ENCODE measurements at places on chromosomes 2 and 18.
A peak's percentile ranks its signal among the peaks of the same experiment; 100 is the strongest.

GRCh38 chr18:33010149-33010548 is 237.3 kb upstream of the KLHL14 start:
- peak; percentile 9 for DNase-seq

DNA sequence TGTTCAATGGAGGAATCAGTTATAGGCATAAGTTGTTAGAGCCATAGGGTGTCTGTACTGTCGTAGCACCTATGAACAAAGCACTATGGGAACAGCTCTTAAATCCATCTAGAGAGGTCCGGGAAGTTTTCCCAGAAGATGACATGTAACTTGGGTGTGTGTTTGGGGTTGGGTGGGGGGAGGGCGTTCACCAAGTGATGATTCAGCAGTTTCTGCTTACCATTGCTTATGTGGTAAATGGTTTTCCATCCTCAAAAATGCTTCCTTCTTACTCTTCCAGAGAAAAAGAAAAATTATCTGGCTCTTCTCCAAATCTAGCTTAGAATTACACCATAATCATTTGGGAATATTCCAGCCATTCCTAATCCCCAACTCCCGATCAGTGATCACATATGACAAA is 361.1 kb upstream of the ZNF521 start:
- no peak for DNase-seq

GRCh38 chr2:43444989-43445645 is 150.7 kb downstream of the THADA start:
- DNase-seq, result no peak

- no peak for DNase-seq
These were observed 334.6 kb upstream of the SLC14A2 start for GRCh38 chr18:45280481-45281276.

DNA sequence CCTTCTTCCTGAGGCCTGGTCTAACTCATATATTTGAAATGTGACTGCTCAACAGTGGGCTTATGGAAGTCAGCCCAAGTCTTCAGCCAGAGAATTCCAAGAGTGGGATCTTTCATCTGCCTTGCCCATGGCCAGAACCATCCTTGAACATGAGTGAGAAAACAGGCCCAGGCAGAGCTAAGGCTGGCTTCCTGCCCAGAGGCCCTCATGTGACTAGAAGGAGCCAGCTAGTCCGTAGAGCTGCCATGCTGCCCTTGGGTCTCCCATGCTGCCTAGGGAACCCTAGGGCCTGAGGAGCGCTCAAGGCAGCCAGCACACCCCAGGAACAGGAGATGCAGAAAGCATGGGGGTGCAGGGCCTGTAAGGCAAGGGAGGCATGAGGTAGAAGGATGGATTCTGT is 203.6 kb downstream of the FHOD3 start:
- no peak for DNase-seq

DNA sequence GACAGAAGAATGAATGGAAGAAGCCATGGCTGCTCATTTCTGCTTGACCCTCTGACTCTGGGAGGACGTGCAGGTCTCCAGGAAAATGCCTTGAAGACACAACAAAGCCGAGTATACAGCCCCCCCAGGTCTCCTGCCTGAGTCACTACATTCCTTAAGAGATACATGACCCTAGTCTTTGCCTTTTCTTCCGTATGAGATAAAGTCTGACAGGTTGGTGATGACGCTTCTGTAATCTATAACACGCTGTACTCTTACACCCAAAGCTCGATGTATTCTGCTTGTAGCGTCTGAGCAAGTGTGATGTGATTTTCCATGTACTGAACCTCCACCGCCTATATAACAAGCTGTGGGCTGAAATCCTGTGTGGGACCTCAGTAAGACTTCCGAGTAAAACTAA is 77.3 kb downstream of the KCTD1 start:
- DNase-seq, result no peak

- DNase-seq, result no peak
These were observed 744.5 kb upstream of the LINC00305 start for GRCh38 chr18:64893349-64893748.

- DNase-seq, result no peak
These were observed 278.7 kb downstream of the BCL2 start for GRCh38 chr18:63040788-63041410.

- DNase-seq, result no peak
These were observed 36.8 kb downstream of the LAMA3 start for GRCh38 chr18:23725827-23726661.

DNA sequence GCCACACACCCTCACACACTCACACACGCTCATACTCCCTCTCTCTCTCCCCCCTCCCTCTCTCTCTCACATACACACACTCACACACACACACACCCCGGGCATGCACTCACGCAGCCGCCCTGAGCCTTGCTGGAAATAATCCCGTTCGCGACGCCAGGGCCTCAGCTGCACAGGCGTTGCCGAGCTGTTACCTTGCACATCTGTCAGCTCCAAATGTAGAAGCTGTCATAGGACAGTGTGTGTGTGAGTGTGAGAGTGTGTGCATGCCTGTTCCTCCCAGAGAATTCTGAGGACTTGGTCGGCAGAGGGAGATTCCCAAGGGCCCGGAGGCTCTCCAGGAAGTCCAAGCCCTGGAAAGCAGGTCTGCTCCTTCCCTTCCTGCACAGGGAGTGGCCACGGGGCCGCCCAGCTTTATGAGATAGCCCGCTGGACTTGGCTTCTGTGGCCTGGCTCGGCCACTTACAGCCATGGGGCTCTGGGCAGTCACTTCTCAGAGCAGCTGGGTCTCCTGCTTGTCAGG is 8.6 kb downstream of the SPR start:
- DNase-seq, result no peak

DNA sequence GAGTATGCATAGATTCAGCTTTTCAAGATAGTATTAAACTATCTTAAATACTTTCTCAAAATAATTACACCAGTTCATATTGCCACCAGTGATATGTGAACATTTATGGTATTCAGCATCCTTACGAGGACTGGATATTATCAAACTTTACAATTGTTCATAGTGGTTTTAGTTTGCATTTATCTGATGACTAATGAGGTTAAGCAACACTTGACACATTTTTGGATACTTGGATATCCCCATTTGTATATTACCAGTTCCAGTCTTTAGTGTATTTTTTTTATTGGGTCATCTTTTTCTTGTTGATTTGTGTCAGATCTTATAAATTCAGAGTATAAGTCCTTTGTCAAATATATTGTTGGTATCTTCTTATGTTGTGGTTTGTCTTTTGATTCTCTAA is 128.4 kb downstream of the ASXL3 start:
- no peak for DNase-seq

DNA sequence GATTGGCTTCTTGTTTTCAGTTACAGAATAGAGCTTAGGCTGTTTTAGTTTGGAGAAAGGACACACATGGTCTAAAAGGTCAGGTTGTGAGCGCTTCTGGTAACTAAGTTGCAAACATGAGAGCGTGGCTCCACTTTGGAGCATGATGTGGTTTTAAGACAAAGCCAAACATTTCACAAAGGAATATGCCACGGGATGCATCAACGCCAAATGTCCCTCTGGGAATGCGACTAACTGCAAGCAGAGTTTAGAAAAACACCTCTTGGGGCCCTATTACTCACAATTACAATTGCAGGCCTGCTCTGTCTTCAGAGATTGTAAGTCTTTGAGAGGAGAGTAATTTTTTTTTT is 25.4 kb downstream of the MYO7B start:
- no peak for DNase-seq

DNA sequence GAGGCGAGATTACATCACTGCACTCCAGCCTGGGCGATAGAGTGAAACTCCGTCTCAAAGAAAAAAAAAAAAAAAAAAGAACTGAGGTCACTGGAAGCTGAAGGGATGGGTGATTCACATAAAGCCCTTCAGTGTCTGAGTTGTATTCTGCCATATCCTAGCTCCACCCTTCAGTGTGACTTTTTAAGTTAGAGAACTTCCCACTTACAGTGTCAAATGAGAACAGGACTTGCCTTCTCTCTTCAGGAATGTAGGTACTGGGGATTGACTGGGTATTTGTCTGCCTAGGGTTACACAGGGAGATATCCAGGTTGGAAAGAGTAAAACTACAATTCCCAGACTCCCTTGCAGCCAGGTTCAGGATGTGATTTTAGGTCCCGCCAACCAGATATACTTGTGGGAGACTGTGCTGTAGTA is 37.9 kb downstream of the EHD3 start:
- DNase-seq, result no peak

GRCh38 chr18:55497825-55498403 is 90.1 kb downstream of the TCF4 start:
- DNase-seq, result no peak

DNA sequence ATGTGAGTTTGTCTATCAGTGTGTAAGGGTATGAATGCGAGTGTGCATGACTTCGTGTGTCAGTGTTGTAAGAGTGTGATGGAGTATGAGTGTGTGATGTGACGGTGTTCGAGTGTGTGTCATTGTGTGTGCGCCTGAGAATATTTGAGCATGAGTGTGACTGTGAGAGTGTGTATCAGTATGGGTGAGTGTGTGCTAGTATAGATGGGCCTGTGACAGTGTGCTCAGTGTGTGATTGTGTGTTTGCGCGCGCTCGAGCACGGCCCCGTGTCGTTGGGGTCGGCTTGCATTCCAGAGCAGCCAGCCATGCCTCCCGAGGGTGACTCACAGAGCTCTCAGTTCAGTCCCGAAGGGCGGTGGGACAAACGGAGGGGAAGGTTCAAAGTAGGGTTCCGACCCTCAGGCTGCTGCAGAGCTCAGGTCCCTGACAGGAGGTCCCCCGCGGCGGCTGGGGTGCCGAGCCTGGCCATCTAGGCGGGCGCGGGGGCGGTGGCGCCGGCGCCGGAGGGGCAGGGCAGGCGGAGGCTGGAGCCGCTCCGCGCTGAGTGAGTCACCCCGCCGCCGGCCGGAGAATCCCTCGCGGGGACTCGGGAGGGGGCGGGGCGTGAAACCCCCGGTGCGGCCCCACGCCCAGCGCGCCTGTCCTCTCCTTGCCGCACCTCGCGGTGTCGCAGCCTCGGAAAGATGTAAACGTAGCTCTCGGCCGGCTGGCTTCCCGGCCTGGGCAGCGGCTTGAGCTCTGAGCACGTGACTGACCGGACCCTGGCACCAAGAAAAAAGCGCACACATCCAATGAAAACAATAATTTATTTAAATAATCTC is 3.8 kb downstream of the DLX2 start:
- peak; percentile 77 for DNase-seq

GRCh38 chr2:26838121-26838906 is 9.6 kb upstream of the DPYSL5 start:
- no peak for DNase-seq

DNA sequence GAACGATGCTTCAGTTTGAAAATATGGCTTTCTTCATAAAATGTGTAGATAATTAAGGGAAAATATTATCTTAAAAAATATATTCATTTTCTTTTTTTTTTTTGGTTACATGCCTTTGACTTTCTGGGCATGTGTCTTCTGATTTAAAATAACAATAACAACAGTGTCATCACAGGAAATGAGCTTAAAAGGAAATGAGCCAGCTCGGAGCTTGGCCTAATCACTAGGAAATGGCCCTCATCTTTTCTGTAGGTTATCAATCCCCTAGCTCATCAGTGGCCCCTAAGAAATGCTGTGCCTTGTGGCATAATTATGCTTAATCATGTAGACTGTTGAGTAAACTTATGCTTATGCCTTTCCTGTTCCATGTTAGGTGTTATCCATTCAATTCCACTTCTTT is 141.8 kb upstream of the FHL2 start:
- no peak for DNase-seq

- no peak for DNase-seq
These were observed 410.8 kb upstream of the LYPD1 start for GRCh38 chr2:133080822-133081221.

DNA sequence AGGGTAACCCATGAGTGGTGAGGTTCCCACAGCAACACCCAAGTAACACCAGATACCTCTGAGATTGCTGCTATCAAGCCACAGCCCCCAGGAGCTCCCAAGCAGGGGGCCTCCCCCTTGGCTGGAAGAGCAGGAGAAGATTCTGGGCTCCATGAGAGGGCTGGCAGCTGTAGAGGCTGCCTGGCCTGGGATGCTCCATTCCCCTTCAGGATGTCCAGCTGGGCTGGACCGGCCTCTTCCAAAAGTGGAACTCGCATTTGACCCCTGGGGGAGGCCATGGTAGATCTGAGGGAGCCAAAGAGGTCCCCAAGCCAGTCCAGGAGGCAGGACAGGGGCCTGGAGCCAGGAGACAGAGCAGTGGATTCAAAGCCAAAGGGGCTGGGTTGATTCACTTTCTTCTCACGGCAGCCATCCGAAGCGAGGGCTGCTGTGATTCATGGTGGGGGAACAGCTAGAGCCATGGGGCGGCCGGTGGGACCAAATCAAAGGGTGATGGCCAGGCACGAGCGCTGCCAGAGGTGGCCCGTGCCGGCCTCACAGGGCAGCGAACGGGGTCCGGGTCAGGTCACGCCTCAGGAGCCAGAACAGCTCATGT is 95.3 kb upstream of the ID2 start:
- DNase-seq, result no peak

DNA sequence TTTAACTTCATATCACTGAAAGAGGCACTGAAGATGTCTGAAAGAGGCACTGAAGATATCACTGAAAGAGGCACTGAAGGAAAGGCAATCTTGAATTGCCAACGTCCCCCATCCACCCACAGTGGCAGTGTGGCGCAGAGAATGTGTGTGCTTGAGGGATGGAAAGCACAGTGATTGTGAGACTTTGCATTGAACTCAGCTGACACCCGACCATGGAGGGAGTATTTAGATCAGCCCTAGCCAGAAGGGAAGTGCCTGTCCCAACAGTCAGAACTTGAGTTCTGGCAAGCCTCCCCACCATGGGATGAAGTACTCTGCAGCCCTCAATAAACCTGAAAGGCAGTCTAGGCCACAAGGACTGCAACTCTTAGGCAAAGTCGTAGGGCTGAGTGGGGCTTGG is 33.8 kb downstream of the MAP4K3 start:
- DNase-seq, result no peak

GRCh38 chr2:82641598-82642180 is 1817.4 kb downstream of the SUCLG1 start:
- no peak for DNase-seq

- no peak for DNase-seq
These were observed 1208.8 kb upstream of the LRRTM1 start for GRCh38 chr2:81513328-81513727.

DNA sequence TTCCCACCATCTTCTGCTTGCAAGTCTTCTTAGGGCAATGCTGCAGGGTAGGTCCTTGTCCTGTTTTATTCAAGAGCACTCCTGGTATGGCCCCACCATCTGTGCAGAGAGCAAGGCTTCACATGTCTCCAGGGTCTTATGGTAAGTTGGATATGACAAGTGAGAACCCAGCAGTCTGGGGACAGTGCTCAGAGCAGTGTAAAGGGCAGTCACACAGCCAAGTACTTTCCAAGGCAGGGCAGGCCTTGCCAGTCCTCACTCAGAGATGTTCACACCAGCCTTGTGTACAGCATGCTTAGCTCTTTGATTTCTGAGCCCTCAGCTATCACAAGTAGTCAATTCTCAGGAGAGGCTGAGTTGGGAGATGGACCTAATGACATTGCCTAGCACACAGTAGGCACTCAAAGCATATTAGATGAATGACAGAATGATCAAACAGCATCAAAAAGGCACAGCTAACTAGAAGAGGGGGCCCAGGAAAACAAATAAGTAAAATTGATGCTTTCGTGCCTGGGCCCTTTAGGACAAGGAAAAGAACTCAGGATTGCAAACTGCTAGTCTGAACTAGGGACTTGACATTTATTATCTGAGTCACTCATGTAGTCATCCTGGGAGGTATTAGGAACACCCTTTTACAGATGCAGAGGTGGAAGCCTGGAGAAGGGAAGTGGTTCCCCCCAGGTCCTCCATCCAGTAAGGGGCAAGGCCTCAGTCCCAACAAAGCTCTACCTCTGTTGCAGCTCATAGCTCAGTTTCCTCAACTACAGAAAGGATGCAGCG is 86.7 kb upstream of the CTAGE1 start:
- DNase-seq, result no peak

Data from amniotic stem cell (primary cell).